GM23338 (cell line): ENCODE measurements at places on chromosomes 3 and 15.

GRCh38 chr15:60782316-60782715, 303.4 kb upstream of the ICE2 start:
- H3K4me1 ChIP-seq, result peaks cover 70% of the 10 kb centered on the region
- H3K27ac ChIP-seq, result no peak overlapping the region
- no peak overlapping the region for H3K4me3 ChIP-seq
- H3K27me3 ChIP-seq, result no peaks in the 10 kb centered on the region; the same call in 1 of the 2 replicates
- DNase-seq, result no peak

- no peaks in the 10 kb centered on the region for H3K4me1 ChIP-seq
- H3K27me3 ChIP-seq, result no peaks in the 10 kb centered on the region
- H3K27ac ChIP-seq, result no peak overlapping the region
- DNase-seq, result no peak
- H3K36me3 ChIP-seq, result no peaks in the 10 kb centered on the region
Measured at GRCh38 chr3:185866555-185866954, 41.7 kb upstream of the IGF2BP2 start.

GRCh38 chr15:39132954-39133600, 447.8 kb upstream of the THBS1 start:
- 0 out of 2 replicates have a peak, but pooled peaks cover 5% of the 10 kb centered on the region for H3K4me1 ChIP-seq
- H3K4me3 ChIP-seq, result no peak overlapping the region
- no peaks in the 10 kb centered on the region for H3K27me3 ChIP-seq
- no peak overlapping the region for H3K27ac ChIP-seq

GRCh38 chr3:172070269-172070668, 30.9 kb downstream of the FNDC3B start:
- no peak overlapping the region for H3K4me3 ChIP-seq
- H3K36me3 ChIP-seq, result no peaks in the 10 kb centered on the region
- no peak for DNase-seq
- H3K4me1 ChIP-seq, result peaks cover 71% of the 10 kb centered on the region
- H3K27ac ChIP-seq, result peak overlapping the region; percentile 12; the same call in 1 of the 2 replicates

DNA sequence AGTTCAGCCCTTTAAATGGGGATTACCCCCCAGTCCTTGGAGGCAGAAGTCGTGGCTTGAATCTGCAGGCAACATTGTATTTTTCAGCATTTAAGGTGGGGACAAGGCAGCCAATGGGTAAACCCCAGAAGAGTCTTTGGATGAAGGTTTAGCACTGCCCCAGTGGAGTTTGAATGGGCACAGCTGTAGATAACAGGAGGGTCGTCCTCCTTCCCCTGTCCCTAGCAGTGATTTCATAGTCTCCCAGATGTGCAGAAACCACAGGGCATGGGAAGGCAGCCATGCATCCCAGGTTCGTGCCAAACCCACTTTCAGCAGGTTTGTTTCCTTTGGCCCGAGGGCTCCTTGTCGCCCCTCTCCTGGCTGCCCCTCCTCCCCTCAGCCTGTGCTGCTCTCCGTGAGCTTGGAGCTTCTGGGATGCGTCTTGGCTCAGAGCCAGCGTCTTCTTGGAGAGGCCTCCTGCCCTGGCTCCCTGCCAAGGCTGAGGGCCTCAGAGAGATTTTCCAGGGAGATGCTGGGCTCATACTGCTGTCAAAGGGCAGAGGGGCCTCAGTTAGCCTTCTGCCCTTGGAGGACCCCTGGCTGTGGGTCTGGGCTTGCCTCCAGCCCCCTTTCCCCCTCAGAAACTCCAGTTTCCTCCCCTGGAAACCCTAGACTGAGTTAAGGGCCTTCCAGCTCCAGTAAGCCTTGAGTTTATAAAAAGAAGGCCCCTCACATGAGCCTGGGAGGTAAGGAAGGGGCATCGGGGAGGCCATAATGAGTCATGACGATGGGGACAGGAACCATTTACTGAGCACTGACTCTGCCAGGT, 48.9 kb upstream of the POLG start:
- no peak overlapping the region for H3K27ac ChIP-seq
- no peak for DNase-seq
- no peak overlapping the region for H3K4me3 ChIP-seq

- no peaks in the 10 kb centered on the region for H3K4me1 ChIP-seq
- H3K27me3 ChIP-seq, result no peaks in the 10 kb centered on the region
- H3K27ac ChIP-seq, result no peak overlapping the region
- DNase-seq, result peak; percentile 40
Measured at GRCh38 chr3:36408146-36408545, 27.8 kb downstream of the STAC start.

GRCh38 chr3:7567160-7567559, 706.2 kb downstream of the GRM7 start:
- H3K4me3 ChIP-seq, result no peak overlapping the region
- no peak overlapping the region for H3K27ac ChIP-seq
- no peaks in the 10 kb centered on the region for H3K36me3 ChIP-seq

DNA sequence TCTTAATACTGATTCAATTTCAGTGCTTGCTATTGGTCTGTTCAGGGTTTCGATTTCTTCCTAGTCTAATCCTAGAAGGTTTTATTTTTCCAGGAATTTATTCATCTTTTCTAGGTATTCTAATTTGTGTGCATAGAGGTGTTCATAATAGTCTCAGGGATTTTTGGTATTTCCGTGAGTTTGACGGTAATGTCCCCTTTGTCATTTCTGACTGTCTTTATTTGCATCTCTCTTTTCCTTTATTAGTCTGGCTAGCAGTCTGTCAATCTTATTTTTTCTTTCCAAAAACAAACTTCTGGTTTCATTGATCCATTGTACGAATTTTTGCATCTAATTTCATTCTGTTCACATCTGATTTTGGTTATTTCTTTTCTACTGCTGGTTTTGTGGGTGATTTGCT, 35.2 kb upstream of the CD200R1L start:
- peaks cover 8% of the 10 kb centered on the region; the same call in 1 of the 2 replicates for H3K4me1 ChIP-seq
- no peak for DNase-seq
- no peaks in the 10 kb centered on the region for H3K27me3 ChIP-seq
- H3K36me3 ChIP-seq, result no peaks in the 10 kb centered on the region
- no peak overlapping the region for H3K27ac ChIP-seq

GRCh38 chr15:81418891-81419290, 44.9 kb upstream of the TMC3 start:
- H3K27me3 ChIP-seq, result no peaks in the 10 kb centered on the region
- peak overlapping the region; percentile 12; the same call in 1 of the 2 replicates for H3K4me3 ChIP-seq
- no peak for DNase-seq

DNA sequence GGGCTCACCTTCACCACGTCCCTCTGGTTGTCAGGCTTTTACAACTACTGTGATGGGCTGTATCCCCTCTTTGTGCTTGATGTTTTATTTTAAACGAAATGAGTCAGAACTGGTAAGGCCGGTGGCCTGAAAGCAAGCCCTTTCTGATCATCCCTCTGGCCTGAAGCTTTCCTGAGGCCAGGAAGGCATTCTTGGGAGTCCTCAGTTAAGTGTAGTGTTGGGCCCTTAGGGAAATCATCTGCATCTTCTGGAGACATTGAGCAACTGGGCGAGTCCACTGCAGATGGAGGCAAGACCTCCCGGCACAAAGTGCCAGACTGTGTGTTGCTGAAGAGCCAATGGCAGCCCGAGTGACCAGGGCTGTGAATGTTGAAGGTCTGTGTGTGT, 33.0 kb upstream of the AMOTL2 start:
- peak overlapping the region; percentile 73 for H3K4me3 ChIP-seq
- H3K27me3 ChIP-seq, result peaks cover 54% of the 10 kb centered on the region

GRCh38 chr3:32493437-32494414, 8.9 kb downstream of the CMTM6 start:
- H3K27ac ChIP-seq, result no peak overlapping the region
- no peak for DNase-seq
- H3K27me3 ChIP-seq, result no peaks in the 10 kb centered on the region
- no peaks in the 10 kb centered on the region for H3K4me1 ChIP-seq

DNA sequence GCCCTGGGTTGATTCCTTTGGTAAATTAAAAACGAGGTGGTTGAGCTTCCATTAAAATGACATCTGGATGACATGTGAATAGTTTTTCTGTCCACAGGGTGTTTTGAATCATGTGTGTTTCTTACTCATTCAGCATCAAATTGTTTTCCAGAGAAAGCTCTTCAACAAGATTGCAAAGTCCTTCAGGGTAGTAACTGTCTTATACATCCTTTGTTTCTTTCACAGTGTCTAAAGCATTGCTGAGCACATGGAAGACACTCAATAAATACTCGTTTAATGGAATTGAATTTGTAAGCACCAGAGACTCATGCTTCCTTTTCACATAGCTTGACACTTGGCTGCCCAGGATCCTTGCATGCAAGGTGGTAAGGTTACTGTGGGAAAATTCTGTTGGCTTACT, 223.1 kb upstream of the CNTN6 start:
- no peak for DNase-seq
- no peaks in the 10 kb centered on the region for H3K4me1 ChIP-seq
- no peak overlapping the region for H3K27ac ChIP-seq
- H3K36me3 ChIP-seq, result no peaks in the 10 kb centered on the region
- no peaks in the 10 kb centered on the region for H3K27me3 ChIP-seq

GRCh38 chr3:38632989-38633388, 16.5 kb downstream of the SCN5A start:
- peaks cover 16% of the 10 kb centered on the region for H3K4me1 ChIP-seq
- no peak overlapping the region for H3K4me3 ChIP-seq
- DNase-seq, result no peak
- H3K27me3 ChIP-seq, result no peaks in the 10 kb centered on the region
- no peak overlapping the region for H3K27ac ChIP-seq

GRCh38 chr3:173617490-173617889, 219.9 kb downstream of the NLGN1 start:
- peaks cover 1% of the 10 kb centered on the region; the same call in 1 of the 2 replicates for H3K4me1 ChIP-seq
- DNase-seq, result no peak
- no peaks in the 10 kb centered on the region for H3K36me3 ChIP-seq
- no peak overlapping the region for H3K27ac ChIP-seq
- no peak overlapping the region for H3K4me3 ChIP-seq
- H3K27me3 ChIP-seq, result no peaks in the 10 kb centered on the region

DNA sequence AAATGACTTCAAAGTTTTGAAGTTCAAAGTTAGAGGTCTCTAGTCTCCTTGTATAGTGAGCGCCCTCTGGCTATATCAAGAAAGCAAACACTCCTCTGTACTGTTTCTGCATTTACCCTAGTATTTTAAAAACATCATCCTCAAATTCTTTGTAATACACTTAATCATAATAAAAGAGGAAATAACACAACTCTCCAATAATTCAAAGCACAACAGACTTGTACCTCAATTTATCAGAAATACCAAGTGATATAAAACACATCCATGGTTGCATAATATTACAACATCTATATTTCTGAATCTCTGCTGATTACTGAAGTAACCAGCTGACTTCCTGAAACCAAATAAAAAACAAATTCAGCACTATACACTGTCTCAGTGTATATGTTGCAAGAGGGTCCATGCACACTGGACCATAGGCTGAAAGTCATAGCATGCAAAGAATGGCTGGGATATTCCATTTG, 12.5 kb downstream of the PLOD2 start:
- H3K36me3 ChIP-seq, result no peaks in the 10 kb centered on the region
- H3K27ac ChIP-seq, result no peak overlapping the region
- DNase-seq, result peak; percentile 39

- H3K27ac ChIP-seq, result no peak overlapping the region
- no peaks in the 10 kb centered on the region for H3K27me3 ChIP-seq
- no peaks in the 10 kb centered on the region for H3K36me3 ChIP-seq
Measured at GRCh38 chr3:159913712-159914414, 74.8 kb upstream of the IL12A start.

GRCh38 chr3:18808429-18808828, 339.9 kb upstream of the KCNH8 start:
- no peak overlapping the region for H3K27ac ChIP-seq
- no peak for DNase-seq
- H3K4me1 ChIP-seq, result 0 out of 2 replicates have a peak, but pooled peaks cover 4% of the 10 kb centered on the region
- H3K4me3 ChIP-seq, result no peak overlapping the region

DNA sequence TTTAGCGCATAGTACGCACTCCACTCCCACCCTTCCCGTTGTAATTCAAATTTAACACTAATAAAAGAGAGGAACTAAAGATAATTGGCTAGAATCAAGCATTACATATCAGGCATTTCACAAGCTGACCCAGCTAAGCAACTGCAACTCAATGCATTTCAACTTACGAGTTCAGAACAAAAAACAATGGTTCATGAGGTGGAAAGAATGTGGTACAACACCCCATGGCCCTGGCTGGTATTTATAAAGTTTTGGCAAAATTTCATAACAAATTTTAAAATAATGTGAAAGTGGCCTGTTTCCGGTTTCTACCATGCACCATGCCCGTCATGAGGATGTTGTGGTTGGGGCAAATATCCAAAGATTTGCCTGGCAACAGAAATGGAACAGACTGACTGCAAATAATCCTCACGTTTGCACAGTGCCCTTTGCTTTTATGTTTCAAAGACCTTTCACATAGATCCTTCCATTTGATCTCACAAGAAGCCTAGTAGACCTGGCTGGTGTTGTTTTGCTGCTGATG, 455.3 kb upstream of the NR2F2 start:
- H3K36me3 ChIP-seq, result no peaks in the 10 kb centered on the region
- no peak for DNase-seq
- no peak overlapping the region for H3K4me3 ChIP-seq

- H3K4me3 ChIP-seq, result no peak overlapping the region
- H3K27me3 ChIP-seq, result no peaks in the 10 kb centered on the region
- DNase-seq, result peak; percentile 65
- no peak overlapping the region for H3K27ac ChIP-seq
- no peaks in the 10 kb centered on the region for H3K4me1 ChIP-seq
- no peaks in the 10 kb centered on the region for H3K36me3 ChIP-seq
Measured at GRCh38 chr3:154584041-154584440, 154.1 kb upstream of the GPR149 start.

- no peaks in the 10 kb centered on the region for H3K27me3 ChIP-seq
- no peak overlapping the region for H3K27ac ChIP-seq
- H3K4me1 ChIP-seq, result no peaks in the 10 kb centered on the region; the same call in 1 of the 2 replicates
- 0 out of 2 replicates have a peak overlapping the region, but pooled peaks have one; percentile 17 for H3K4me3 ChIP-seq
- no peaks in the 10 kb centered on the region for H3K36me3 ChIP-seq
Measured at GRCh38 chr3:157082305-157082982, 77.5 kb downstream of the CCNL1 start.

DNA sequence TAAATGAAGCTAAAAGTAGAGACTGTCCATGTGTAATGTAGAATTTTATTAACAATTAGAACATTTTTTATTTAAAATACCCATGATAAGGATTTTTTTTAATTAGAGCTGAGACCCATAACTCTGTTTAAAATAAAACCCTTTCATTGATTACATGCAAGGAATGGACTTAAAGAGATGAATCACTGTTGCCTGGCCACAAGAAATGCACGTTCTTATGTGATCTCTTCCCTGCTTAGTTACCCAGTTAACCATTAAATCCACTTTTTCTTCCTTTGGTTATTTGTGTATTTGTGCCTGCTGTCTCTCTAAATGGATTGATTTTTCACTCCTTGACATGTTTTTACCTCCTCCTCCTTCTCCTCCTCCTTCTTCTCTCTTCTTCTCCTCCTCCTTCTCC, 83.3 kb upstream of the SLITRK3 start:
- DNase-seq, result no peak
- H3K36me3 ChIP-seq, result no peaks in the 10 kb centered on the region
- no peak overlapping the region for H3K4me3 ChIP-seq
- H3K4me1 ChIP-seq, result peaks cover 12% of the 10 kb centered on the region; the same call in 1 of the 2 replicates
- H3K27ac ChIP-seq, result no peak overlapping the region

GRCh38 chr15:70362350-70362749, 264.6 kb upstream of the TLE3 start:
- H3K27ac ChIP-seq, result no peak overlapping the region

GRCh38 chr3:168989396-168989795, 674.1 kb downstream of the MECOM start:
- no peaks in the 10 kb centered on the region for H3K27me3 ChIP-seq
- H3K4me3 ChIP-seq, result no peak overlapping the region
- no peak overlapping the region for H3K27ac ChIP-seq
- no peaks in the 10 kb centered on the region for H3K36me3 ChIP-seq
- DNase-seq, result no peak
